Fibroblast of gingiva (primary cell): ENCODE measurements at places on chromosomes 5 and 9.

DNA sequence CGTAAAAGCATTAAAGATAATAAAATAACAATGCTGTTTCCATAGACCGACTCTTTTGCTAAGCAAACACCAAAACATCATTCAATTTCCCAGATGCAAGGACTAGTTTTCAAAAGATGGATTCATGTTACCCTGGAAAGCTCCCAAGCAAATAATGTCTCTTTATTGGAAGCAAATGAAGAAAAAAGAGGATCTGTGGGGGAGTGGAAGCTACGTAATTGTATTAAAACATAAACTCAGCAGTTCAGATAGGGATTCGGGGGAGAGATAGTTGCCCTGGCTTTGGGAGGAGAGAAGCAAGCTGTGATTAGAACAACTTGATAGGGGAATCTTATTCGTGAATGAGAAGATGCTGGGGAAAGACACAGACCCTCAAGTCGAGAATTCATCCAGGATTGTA, 491.0 kb upstream of the CLINT1 start:
- DNase-seq = peak; percentile 26

- no peak for DNase-seq
Measured at GRCh38 chr9:105141146-105141975, 103.1 kb upstream of the SLC44A1 start.

- DNase-seq = no peak
Measured at GRCh38 chr9:118059484-118060278, 355.5 kb downstream of the TLR4 start.

DNA sequence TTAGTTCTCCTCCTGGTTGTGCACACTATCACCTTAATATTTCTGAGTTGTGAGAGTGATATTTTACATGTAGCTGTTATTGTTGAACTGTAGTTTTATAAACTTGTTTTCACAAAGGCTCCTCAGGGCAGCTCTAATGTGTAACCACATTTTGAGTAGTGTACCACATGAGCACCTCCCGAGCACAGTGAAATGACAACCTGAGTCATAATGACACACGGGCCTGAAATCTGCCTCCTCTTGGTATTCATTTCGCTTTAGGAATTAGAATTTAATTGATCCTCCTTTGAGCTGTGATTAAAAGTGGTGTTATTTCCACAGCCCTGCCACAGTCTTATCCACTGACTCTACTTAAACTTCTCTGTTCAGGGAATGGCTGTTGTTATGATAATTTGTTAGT, 7.9 kb downstream of the MTRR start:
- DNase-seq = peak; percentile 44

DNA sequence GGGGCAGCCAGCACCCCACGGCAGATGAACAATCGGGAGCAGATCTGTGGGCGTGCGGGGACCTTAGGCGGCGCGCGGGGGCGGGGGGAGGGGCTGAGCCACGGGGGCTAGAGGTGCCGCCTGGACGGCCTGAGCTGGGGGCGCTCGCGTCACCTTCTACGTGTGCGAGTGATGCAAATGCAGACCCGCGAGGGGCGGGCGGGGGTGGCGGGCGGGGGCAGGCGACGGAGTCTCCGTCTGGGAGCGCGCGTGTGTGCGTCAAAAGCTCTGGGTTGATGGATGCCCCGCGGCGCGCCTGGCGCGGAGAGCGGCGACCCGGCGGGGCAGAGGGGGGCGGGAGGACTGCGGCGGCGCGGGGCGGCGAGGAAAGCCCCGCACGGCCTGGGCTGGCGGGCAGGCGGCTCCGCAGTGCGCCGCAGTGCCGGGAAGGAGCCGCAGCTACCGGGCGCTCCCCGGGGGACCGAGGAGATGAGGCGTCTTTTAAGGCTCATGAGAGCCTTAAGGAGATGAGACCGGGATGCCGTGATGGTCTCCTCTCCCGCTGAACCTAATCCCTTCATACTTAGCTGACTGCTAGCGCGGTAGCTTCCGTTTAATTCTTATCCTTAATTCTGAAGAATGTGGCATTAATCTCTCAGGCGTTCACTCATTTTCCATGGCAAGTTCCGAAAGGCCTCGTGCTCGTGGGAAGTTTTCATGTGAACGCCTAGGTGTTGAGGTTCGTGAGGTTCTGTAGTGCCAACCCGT, 1.5 kb downstream of the SV2C start:
- DNase-seq = no peak

GRCh38 chr9:126805554-126806262, 868 bp downstream of the ZBTB43 start:
- peak; percentile 67 for DNase-seq

DNA sequence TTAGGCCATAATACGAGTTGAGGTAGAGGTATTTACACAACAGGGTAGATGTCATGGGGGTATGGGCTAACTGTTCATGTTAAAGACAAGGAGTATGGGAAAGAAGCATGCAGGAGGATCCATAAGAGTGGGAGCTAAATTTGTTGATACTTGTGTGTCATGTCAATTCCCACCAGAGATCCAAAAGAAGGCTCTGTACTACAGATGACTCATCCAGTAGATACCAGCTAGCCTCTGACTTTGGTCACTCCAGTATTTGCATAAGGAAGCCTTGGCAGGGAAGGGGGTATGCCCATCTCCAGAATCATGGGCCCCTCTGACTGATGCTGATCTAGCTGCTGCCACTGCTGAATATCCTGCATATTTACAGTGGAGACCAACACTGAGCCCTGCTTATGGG, 743.7 kb upstream of the GRAMD2B start:
- no peak for DNase-seq

- no peak for DNase-seq
Measured at GRCh38 chr5:137061382-137061781, 437.7 kb downstream of the SPOCK1 start.

DNA sequence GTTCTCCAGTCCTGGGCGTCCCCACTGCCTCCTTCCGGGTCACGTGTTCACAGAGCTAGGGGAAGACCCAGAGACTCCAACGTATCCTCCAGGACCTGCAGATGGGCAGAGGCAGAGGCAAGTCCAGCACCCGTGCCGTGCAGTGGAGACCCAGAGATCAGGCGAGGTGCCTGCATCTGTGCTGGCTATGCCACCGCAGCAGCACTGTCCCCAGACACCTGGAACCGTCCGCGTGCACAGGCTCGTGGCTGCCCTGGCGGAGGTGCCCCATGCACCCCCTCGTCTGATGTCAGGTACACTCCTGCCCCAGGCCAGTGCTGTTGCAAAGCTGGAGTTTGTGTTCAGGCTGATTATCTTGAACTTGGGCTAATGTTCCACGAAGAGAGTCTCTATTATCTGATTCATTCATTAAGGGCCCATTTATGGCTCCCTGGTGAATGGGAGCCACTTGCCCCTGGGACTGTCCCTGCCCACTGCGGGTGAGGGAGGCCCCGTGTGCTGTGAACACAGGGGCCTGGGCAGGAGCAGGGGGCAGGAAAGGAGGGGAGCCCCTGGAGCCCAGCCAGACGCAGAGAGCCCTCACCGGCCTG, 13.7 kb downstream of the IRX4 start:
- no peak for DNase-seq

- DNase-seq = no peak
Measured at GRCh38 chr9:112028242-112029221, 131.9 kb downstream of the UGCG start.

DNA sequence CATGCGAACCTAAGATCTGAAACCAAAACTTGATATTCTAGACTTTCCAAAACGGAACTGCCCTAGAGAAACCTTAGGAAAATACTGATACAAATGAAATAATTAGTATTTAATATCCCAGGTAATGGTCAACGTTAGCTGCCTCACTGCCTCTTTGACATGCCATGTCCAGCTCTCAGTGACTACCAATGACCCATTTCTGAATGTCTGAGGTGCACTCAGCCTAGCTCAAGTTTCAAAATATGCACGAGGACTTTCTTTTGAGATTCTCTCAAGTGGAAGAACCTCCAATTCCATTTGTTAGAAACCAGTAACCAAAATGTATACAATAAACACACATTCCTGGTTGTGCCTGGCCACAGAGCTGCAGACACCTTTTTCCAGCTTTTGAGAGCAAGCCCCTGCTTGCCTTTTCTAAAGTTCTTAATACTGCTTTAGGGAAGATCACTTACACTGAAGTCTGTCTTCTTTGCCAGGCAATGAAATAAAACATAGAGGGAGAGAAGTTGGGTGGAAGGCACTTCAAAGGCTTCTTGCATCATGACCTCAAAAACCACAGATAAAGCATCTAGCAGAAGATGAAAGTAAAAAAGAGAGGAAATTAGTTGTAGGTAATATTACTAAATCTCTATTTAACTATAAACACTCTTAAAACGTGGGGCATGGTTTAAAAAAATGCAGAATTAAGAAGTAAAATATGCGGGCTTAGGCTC, 87.9 kb downstream of the MRPS27 start:
- DNase-seq = no peak

- no peak for DNase-seq
Measured at GRCh38 chr9:112006361-112007020, 109.9 kb downstream of the UGCG start.

GRCh38 chr5:36273809-36274526, 27.7 kb downstream of the RANBP3L start:
- no peak for DNase-seq

DNA sequence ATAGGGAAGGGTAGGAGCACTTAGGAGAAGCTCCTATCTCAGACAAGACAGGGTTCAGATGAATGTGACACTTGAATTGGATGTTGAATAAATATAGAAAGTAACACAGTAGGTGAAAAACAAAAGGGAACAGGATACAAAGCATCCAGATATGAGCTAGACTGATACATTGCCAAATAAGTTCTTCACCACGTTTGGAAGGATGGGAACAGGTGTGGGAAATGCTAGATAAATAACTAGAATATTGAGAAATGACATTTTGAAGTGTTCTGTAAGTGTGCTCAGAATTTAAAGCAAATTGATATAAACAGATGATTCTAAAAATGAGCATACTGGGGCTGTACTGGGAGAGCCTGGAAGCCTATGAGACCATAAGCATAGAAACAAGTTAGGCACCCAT, 340.1 kb upstream of the PRR16 start:
- DNase-seq = no peak

DNA sequence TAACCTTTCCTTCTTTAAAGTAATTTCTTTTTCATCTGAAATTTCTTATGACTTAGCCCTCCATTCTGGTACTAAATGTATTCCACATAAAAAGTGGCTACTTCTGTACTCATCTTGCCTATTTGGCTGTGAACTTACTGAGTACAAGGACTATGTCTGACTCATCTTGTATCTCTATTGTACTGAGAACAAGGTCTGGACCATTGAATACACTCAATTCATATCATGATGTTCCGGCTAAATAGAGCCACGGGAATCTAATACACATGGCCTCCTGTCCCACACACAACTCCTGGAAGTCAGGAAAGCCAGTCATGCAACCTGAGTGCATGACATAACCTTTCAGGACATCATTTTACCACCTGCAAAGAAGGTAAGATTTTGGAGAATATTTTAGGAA, 203.9 kb downstream of the PLK2 start:
- DNase-seq = no peak

DNA sequence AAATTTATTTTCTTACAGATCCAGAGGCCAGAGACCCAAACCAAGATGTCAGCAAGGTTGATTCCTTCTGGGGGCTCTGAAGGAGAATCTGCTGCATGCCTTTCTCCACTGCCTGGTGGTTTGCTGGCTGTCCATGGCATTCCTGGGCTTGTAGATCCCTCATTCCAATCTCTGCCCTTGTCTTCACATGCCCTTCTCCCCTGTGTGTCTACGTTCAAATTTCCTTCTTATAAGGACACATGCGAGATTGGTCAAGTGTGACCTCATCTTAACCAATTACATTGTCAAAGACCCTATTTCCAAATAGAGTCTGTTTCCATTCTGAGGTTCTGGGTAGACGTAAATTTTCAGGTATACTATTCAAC, 84.5 kb upstream of the RAI14 start:
- peak; percentile 8 for DNase-seq

DNA sequence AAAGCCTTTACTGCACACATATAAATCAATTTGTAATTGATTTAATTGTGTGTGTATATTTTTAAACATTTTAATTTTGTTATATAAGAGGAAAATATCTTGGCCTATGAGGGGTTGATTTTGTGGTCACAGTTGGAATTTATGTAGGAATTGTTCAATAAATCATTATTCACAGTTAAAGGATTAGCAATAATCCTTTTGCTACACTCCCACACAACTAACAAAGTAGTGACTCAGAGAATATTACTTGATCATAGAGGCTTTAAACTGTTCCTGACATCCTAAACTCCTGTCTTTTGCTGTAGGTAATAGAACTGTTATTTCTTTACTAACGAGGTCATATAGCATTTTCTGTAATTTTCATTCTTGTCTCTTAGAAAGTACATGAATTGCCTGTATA, 95.5 kb downstream of the ZCCHC7 start:
- no peak for DNase-seq

- peak; percentile 9 for DNase-seq
Measured at GRCh38 chr9:81609782-81610739, 79.3 kb downstream of the TLE1 start.

GRCh38 chr9:86459599-86460155, 105.5 kb upstream of the TUT7 start:
- DNase-seq = no peak

- DNase-seq = no peak
Measured at GRCh38 chr5:168284809-168285208, 6.6 kb upstream of the WWC1 start.

GRCh38 chr9:125295657-125296056, 34.0 kb downstream of the GAPVD1 start:
- no peak for DNase-seq

GRCh38 chr5:123814801-123815470, 303.0 kb downstream of the CSNK1G3 start:
- DNase-seq = peak; percentile 47

DNA sequence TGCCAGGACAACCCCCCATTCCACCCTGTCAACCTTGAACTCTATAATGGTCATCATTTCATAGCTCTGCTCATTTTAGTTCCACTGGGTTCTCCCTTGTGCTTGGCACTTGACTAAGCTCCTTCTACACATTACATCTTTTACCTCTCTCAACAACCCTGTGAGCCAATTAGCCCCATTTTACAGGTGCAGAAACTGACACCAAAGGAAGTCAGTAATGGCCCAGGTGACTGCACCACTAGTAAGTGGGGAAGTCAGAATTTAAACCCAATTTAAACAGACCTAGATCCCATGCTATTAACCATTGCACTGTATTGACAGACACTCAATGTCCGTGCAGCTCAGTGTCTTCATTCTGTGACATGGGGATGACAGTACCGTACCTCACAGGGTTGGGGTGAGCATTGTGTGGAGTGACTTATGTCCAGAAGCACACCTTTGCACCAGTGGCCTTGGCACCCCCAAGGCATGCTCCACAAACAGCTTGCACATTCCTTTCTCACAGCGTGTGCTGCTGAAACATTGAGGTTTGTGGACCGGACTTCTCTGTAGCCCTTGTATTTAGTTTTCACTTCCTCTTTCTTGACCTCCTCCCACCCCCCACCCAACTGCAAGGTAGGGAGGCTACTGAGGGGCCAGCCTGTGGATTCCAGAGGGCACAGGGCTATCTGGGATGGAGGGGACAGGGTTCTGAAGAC, 23.1 kb downstream of the IRF1 start:
- DNase-seq = no peak

GRCh38 chr9:2623288-2624050, 1.9 kb downstream of the VLDLR start:
- no peak for DNase-seq

GRCh38 chr5:124910354-124911016, 164.0 kb upstream of the ZNF608 start:
- no peak for DNase-seq

- DNase-seq = no peak
Measured at GRCh38 chr5:31343946-31344345, 150.5 kb downstream of the CDH6 start.

- peak; percentile 82 for DNase-seq
Measured at GRCh38 chr9:123863164-123863855, 66.6 kb downstream of the DENND1A start.
